BJ (cell line): ENCODE measurements at places on chromosomes 1 and 21. TPM values are rescaled to one million over a fixed set of nuclear protein-coding genes. Genes with fewer than 3 reads are reported as not detected.

CLCA4 gene
- not detected in 2 replicates for polyA plus RNA-seq

DNA sequence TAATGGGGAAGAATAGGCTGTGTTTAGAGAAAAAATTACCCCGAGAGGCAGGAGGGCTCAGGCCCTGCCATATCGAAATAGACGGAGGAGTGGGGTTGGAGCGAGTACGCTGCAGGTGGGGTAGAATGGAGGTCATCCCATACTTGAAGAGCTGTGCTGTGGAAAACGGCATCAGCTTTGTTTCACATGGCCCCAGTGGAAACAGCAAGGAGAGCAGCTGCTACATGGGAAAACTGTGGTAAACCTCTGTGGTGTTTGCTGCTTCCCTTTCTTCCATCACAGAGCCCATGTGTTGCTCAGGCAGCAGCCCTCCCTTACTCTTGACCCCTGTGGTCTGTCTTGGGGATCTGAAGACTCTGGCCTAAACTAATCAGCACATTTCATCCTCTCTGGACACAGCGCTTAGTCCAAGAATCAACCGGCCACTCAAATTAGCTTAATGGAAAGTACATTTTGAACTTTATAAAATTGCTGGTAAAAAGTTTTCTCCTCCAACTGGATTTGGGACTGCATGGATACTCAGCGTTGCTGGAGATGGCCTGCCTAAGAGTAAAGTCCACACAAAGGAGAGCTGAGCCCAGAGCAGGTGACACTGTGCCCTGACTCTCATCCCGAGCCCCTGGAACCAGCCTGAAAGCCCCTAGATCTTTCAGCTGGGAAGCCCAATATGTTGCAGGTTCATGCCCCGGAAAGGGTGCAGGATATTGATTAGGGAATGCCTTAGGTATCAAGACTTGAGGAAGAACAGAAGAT, 127.1 kb upstream of the GADD45A start:
- DNase-seq = no peak

DNA sequence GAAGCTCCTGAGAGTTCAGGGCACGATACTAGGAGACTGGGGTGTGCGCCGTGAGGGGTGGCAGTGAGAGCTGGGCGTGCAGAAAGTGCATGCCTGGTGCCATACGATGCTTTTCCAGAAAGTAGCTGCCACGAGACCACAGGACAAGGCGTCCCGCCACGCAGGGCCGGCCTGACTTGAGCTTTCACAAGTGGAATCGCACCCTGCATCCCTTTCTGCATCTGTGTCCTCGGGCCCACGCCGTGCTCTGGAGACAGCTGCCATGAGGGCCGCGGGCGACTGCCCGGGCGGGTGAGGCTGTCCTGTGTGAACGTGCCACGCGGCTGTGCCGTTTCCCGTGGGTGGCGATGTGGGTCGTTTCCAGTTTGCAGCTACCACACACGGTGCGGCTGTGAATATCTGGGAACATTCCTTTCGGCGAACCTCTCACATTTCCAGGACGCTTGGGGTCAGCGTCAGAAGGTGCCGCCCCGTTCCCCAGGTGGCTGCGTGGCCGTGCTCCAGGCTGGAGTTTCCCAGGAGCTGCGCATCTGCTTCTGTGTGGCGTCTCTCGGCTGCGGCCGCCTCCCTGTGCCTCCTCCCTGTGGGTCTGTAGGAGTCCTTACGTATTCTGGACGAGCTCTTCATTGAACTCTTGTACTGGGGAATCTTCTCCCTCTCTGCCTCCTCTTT, 1.0 kb upstream of the PERM1 start:
- DNase-seq = no peak

DNA sequence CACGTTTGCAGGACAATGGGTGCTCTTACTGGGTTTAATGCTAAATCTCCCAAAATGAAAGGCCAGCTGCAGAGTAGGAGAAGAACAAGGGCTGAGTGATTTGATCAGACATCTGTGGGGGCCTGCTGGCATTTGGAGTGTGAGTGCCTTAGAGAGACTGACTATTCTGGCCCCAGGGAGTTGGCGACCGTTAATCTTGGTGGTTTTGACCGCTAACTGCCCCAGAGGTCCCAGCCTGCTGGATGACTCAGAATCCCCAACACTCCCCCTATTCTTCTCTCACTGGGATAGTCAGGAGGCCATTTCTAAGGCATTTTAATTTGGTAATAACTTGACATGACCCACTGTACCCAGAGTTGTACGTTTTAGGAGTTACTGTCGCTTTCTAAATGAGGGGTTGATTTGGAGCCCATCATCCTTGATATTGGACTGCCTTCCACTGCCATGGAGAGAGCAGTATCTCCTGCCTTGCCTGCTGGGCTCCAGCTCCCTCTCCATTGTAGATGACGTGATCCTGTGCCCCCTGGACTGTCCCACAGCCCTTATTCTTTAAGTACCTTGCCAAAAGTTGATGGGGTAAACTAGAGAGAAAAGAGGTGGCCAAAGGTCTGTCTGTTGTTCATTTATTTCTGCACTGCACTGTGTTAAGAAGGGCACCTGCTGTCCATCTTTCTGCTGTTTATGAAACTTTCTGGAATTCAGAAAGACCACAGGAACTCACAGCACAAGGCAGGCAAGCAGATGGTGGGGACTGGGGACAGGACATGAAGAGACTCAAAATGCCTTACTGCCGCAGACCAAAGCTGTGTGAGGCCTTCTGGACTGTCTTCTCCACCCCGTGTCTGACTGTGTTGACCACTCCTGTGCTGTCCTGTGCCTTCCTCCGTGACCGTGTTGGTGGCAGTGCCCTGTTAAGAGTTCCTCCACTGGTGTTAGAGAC, 98.2 kb upstream of the ARTN start:
- DNase-seq = peak; percentile 89

DNA sequence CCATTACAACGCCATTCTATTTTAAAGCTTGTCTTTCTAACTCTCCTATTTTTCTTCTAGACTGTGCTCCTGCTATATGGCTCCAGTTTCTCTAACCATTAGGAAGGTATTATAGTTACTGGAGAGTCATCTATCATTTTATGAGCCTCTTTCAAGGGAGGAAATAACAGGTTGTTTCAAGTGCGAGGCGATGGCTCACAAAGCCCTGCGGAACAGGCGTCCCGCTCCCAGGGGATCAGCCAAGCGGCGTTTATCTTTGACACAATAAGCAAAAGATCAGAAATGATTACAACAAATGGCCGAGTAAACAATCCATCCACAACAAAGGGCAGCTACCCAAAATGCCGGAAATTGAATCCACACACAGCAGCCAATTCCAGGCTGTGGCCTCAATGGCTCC, 249.5 kb upstream of the POU3F1 start:
- no peak for DNase-seq

- DNase-seq = no peak
Observed at GRCh38 chr1:244758708-244759107, 76.8 kb upstream of the COX20 start.

DNA sequence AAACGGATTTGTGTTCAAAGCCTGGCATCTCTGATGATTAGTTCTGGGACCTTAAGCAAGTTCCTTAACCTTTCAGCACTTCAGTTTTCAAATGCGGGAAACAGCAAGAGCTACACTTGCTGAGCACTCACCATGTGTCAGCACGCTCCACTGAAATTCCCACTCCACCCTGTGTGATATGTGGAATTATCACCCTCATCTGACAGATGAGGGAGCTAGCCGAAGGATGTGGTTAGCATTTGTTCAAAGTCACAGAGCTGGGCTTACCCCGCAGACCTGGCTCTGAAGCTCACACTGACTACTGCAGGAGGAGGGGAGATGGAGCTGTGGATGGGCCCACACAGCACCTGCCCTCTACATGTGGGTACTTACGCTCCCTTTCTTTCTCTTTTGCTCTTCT, 29.1 kb downstream of the IL12RB2 start:
- no peak for DNase-seq

GRCh38 chr1:5644281-5645134, 347.7 kb downstream of the NPHP4 start:
- DNase-seq = no peak
